ENCODE measurements at places on chromosomes 1 and 21.

- DNase-seq: no peak
Measured at GRCh38 chr1:221264848-221265247, 385.6 kb downstream of the HLX start.

DNA sequence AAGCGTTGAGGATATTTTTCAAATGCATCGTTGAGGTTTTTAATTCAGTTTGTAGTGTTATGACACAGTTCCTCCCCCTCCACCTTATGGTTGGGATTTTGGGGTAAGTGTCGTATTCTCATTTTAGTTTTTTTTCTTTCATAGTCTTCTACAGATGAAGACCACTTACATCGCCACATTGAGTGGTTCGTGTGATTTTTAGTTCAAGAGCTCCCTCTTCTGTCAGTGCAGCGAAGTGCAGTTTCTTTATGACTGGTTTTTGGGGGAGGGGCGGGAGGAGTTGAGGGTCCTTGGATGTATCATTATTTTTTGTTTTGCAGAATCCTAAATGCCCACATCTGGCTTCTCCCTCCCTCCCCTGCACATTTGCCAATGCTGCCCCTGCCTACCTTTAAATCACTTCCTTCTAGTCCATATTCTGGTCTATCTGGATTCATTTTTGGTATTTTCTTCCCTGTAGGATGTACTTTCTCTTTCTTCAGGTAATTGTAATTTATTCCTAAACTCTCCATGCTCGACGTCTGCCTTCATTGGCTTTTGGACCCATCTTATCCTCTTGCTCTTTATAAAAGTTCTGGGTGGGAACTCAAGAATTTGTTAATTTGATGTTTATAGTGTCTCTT, 433.1 kb downstream of the CAMTA1 start:
- peak; percentile 25 for DNase-seq

DNA sequence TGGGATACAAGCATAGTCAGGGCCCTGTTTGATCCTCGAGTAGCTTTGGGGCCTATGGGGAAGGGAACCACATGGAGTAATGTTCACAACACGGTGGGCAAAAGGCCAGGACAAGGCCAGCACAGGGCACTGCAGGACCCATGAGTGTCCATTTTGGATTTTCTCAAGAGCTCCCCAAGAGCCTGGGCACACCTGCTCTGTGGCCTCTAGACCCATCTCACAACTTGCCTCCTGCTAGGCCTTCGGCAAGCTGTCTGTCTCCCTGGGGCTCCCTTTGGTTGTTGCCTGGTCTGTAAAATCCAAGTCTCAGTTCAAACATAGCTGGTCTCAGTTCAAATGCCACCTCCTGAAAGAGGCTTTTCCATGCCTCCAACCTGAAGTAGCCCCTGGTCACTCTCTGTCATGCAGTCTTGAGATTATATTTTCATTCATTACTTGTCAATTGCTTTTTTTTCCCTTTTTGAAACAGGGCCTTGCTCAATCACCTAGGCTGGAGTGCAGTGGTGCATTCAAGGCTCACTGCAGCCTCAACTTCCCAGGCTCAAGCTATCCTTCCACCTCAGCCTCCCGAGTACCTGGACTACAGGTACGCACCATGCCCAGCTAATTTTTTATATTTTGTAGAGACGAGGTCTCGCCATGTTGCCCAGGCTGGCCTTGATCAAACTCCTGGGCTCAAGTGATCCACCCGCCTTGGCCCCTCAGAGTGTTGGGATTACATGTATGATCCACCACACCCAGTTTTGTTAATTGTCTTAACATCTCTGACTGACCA, 107.4 kb downstream of the MATN1 start:
- no peak for DNase-seq

- DNase-seq: no peak
Measured at GRCh38 chr21:34800797-34801518, 132.2 kb downstream of the CLIC6 start.

GRCh38 chr1:16195518-16195905, 16.9 kb downstream of the ARHGEF19 start:
- no peak for DNase-seq

DNA sequence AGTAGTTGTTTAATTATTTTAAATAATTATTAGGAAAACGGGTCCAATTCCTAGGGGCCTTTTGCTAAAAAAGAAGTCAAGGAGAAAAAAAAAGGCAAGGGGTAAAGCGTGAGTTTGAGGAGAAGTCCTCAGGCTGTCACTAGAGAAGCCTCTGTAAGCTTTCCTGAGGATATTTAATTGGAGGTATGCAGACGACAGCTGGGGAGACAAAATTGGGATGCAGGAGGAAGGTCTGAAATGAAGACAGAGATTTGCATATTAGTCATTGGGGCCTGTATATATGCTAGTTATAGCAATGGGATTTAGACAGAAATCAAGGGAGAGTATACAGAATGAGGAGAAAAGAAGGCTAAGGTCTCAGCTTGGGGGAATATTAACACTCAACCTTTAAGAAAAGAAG, 8.6 kb downstream of the ATP6V1G3 start:
- no peak for DNase-seq

GRCh38 chr21:42317341-42317741, 2.1 kb upstream of the TFF3 start:
- DNase-seq: no peak

GRCh38 chr1:119249283-119249682, 108.8 kb upstream of the WARS2 start:
- DNase-seq: no peak
